ENCODE measurements at places on chromosomes 2 and 18.

DNA sequence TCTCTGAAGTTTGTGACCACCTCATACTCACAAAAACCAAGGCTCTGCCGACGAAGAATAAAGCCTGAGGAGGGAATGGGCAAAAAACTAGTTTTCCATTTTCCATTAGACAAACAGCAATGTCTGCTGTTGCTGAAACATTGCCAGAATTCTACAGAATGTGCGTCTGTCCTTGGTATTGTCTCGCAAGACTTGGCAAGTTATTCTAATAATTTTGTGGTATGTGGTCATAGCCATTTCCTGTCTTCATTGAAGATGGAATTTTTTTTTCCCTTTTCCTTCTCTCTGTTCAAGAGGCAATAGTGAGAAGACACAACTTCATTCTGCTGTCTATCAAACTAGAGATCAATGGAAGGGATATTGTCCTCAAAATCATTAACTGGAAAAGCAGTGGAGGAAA is 296.1 kb downstream of the RND3 start:
- no peak for DNase-seq

DNA sequence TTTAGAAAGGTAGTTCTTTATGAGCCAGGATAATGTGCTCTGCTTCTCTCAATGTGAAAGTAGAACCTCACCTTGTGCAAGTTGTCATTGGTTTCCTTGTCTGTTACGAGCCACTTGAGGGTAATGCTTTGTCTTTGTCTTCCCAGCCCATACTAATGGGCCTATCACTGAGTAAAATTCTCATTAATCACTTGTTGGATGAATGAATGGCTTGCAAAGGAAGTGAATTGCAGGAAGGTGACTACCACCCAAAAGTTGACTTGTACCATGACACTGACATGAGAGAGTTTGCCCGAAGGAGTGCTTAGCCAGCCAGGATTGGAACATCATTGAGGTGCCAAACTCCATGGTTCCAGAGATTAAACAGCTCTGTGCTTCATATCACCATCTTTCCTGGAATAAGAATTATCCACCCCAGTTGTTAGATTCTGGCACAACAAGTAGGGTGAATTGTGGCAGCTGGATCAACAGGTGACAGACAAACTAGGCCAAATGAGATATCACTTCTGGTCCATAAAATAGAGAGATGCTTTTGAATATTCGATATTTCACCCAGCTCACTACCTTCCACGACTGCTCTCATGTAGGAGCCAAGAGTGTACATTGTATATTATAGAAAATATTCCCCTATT is 20.5 kb upstream of the CD28 start:
- no peak for DNase-seq

GRCh38 chr2:112694182-112694581 is 26.6 kb upstream of the NT5DC4 start:
- no peak for DNase-seq

DNA sequence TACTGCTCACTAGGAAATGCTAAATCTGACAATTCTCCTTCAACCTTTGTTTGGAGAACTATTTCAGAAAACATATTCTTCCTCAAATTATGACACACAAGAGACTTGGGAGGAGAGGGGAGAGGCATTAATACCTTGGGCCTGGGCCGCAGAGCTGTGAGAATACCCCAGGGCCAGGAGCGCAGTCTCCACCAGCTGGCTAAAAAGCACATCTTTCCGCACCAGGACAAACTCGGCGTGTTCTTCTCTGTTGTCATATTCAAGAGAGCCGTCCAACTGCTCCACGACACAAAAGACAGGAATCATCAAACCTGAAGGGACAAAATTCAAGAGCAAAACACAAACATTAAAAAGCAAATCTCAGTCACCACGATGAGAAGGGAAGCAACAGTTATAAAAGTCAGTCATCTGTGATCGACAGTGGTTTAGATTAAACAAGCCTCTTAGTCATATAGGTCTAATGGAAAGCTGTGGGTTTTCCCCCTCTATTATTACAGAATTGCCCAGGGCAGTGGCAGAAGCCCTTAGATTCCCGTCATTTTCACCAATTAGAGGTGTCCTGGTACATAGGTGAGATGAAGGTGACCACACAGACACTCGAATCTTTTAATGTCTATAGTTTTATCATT is 24.4 kb downstream of the SATB2 start:
- DNase-seq: no peak

- no peak for DNase-seq
Observed at GRCh38 chr18:59878644-59879043, 21.2 kb upstream of the PMAIP1 start.

- DNase-seq: peak; percentile 14
Observed at GRCh38 chr2:222569826-222570225, 86.1 kb downstream of the FARSB start.

- peak; percentile 42 for DNase-seq
Observed at GRCh38 chr2:171855401-171855800, 38.6 kb downstream of the SLC25A12 start.

GRCh38 chr2:211241891-211242290 is 685.5 kb downstream of the CPS1 start:
- no peak for DNase-seq

GRCh38 chr2:134200036-134200618 is 53.7 kb upstream of the MGAT5 start:
- DNase-seq: no peak

- DNase-seq: no peak
Observed at GRCh38 chr2:19102696-19103423, 255.6 kb downstream of the OSR1 start.

- DNase-seq: no peak
Observed at GRCh38 chr2:169659320-169659719, 34.9 kb downstream of the CFAP210 start.

DNA sequence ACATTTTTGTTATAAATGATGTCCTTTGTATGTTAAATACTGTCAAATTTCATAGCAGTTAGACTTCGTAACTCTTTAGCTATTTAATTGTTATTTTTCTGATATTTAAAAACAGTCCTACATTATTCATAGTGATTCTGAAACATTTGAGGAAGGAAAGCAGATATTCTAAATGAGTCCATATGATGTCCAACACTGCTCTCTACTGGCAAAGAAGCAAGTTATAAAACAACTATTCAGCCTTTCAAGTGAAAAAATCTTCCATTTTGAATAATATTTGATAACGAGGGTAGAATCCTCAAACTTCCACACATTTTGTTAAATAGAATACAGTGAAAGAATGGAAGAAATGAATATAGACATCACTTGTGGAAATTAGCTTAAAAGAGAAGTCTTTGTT is 220.8 kb downstream of the GULP1 start:
- DNase-seq: no peak

DNA sequence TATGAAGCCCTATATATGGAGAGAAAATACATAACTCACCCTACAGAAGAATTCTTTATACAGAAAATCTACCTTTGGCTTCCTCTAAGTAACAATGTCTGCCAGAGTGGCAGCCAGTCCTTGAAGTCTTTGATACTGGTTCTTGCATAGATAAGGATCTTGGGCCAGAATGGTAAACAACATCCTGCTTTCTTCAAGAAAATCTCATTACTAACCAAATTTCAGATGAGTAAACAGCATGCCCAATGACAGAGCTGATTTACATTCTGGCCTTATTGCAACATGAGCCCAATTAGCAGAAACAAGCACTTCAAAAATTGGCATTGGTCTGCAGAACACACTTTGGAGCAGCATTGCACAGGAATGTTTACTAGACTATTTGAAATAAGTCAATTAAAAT is 336.5 kb upstream of the ST6GAL2 start:
- DNase-seq: no peak

DNA sequence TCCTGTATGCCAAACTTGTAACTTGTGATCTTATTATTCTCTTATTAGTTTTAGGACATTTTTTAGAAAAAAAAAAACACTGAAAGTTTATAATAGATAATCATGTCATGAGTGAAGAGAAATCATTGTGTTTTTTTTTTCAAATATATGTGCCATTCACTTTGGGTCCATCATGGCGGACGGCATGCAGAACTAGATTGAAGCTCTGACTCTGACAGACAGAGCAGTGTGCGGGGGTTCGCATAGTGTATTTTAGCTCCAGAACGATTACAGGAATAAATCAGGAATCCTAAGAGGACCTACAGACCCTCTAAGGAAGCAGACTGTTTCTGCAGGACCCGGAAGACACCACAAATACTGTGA is 484.4 kb upstream of the REG3G start:
- no peak for DNase-seq

GRCh38 chr2:168149986-168150385 is 97.4 kb downstream of the STK39 start:
- no peak for DNase-seq

DNA sequence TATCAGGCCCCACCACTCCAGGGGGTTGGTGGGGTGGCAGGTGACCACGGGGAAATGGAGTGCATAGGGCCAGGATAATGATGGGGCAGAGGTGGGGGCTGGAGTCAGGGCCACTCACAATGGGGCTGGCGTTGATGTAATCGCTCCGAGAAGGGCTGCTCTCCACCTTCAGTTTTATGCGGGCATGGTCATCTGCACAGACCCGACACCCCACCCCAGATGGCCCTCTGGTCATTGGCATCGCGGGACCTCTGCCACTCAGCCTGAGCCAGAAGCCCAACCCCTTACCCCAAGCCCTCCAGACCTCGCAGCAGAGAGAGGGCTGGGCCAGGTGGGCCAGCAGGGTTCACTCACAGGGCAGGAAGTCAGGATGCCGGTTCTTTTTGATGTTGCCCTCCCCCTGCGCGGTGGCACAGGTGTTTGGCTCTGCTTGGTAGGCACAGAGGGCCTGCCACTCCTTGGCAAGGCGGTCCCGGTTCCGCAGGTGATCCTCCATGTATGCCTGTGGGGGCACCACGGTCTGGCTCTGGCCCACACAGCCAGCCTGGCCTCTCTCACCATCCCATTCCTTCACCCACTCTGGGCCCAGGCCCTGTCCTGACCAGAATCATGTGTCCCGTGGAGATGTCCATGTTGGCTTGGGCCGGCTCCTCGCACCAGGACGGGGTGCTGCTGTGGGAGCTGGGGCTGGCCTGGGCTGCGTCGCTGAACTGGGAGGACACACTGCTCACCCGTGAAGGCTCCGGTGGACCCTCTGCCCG is 12.4 kb downstream of the PTPRN start:
- no peak for DNase-seq

DNA sequence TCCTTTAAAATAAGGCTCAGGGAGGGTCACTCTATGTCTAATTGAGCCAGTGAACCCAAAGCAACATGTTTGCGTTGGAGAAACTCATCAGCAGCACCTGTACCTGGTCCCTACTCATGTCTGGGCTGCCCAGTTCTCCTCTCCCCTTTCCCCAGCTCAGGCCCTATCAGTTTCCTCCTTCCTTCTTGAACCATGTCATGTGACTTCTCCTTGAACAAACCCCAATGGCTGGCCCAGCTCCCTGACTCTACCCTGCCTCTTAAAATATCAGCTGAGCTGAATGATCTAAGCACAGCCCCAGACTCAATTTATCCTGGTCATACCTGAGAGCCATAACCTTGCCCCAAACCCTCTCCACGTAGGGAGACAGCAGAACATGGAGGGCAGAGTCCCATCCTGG is 290.9 kb downstream of the LPIN1 start:
- no peak for DNase-seq

- DNase-seq: no peak
Observed at GRCh38 chr2:241885946-241886643, 16.6 kb downstream of the RTP5 start.

- DNase-seq: no peak
Observed at GRCh38 chr2:217849154-217849975, 153.4 kb downstream of the TNS1 start.

- DNase-seq: peak; percentile 94
Observed at GRCh38 chr2:60515721-60516226, 37.7 kb downstream of the BCL11A start.

- no peak for DNase-seq
Observed at GRCh38 chr2:218882866-218883366, 2.3 kb downstream of the WNT10A start.

DNA sequence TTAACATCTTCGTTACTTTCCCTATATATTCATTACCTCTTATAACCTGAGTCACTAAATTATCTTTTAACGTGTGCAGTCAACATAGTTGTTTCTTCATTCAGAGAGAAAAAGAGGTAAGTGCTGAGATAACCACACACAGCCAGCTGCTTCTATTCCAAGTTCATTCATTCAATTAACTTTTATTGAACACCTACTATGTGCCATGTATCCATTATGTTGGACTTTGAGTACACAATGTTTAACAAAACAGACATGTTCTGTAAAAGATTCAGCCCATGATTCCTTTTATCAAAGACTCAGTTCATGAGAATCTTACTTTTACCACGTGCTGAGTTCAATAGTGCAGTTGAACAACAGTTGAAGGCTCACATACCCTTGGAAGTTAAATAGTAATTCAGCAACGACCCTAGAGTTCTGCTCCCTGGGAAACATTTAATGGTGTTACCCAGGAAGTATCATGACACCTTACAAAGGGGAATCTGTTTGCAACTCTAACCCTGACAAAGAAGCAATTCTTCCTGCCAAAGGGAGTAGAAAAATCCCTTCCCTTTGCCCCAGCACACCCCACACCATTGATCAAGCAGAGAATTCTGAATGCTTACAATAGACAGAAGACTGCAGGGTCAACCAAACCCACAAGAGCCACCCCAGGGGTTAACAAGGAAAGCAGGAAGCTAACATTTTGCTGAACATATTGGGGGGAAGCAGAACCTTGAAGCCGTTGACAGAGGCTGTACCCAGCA is 595.8 kb downstream of the STK39 start:
- DNase-seq: no peak

DNA sequence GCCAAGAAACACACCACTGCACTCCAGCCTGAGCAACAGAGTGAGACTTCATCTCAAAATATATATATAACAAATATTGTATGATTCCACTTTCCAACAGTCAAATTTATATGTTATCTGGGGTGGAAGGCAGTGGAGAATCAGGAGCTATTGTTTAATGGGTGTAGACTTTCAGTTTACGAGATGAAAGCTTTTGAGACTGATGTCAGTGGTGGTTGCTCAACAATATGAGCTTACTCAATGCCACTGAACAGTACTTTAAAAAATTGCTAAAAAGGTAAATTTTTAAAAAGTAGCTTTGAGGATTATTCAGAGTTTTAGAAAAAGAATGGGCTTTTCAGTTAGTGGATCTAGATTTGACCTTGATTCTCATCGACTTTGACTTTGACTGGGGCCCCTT is 105.9 kb upstream of the ST6GAL2 start:
- no peak for DNase-seq

GRCh38 chr2:16653799-16654198 is 11.8 kb downstream of the CYRIA start:
- no peak for DNase-seq

DNA sequence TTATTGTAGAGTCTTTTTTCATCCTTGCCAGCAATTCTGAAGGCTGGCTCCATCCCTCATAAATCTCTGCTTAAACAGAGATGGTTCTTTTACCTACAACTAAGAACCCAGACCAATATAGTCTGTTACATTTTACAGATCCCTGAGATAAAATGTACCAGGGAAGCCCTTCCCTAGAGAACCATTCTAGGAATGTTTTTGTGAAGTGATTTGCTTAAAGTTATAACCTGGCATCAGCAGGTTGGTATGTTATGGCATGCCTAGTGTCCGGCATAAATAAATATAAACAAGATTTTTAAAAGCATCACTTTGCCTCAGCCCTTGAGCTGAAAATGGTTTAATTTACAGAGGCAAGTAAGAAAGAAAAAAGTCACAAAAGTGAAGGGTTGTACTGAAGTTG is 18.5 kb upstream of the NPAS2 start:
- DNase-seq: no peak

- no peak for DNase-seq
Observed at GRCh38 chr2:102735416-102736109, 26.3 kb upstream of the TMEM182 start.

- no peak for DNase-seq
Observed at GRCh38 chr2:112730791-112731190, 10.0 kb downstream of the NT5DC4 start.

GRCh38 chr2:67485431-67485830 is 88.3 kb downstream of the ETAA1 start:
- DNase-seq: peak; percentile 88

All from AG04449 (cell line).